ENCODE measurements at places on chromosomes 5 and 9. TPM values are rescaled to one million over a fixed set of nuclear protein-coding genes. Genes with fewer than 3 reads are reported as not detected.

Gene FOXD4L4
- total RNA-seq, result under 0.01 TPM

Gene KIF4B
- under 0.01 TPM for total RNA-seq

Gene ADAMTS19
- total RNA-seq, result 0.28 TPM

DNA sequence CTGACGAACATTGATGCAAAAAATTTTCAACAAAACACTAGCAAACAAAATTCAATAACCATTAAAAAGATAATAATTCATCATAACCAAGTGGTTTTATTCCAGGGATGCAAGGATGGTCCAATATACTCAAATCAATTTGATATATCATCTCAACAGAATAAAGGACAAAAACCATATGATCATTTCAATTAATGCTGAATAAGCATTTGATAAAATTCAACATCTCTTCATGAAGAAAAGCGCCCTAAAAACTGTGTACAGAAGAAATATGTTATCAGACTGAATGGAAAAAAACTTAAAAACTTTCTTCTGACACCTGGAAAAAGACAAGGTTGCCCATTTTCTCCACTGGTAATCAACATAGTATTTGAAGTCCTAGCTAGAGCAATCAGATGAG lies 720.3 kb upstream of the RGMB start:
- no peak for DNase-seq

DNA sequence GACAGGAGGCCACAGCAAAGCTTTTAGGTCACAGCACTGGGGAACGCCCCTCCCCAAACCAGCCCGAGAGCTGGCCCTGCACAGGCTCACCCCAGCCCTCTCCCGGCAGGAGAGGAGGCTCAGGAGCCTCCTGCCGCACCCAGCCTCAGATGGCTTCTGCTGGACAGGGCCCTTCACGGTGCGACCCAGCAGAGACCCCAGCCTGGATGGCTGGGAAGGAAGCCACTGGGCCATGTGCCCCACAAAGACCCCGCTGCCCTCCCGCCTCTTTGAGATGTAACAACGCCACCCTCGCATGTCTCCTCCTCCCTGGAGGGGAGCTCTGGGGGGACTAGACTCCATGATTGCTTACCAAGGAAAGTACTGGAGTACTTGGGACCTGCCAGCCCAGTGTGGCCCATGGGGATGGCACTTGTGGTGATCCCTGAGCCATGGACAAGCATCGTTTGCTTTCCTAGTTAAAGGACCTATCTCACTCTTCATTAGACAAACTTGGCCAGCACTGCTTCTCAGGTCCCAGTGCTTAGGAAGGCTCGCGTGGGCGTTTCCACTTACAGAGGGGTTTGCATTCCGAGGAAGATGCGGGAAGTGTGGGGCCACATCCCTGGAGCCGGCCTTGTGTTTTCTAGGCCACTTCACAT lies 9.0 kb downstream of the MYMK start:
- no peak for DNase-seq

GRCh38 chr5:80977764-80978163 lies 17.6 kb downstream of the RASGRF2 start:
- peak; percentile 56 for DNase-seq

GRCh38 chr5:180126716-180127681 lies 55.4 kb upstream of the RNF130 start:
- DNase-seq, result no peak

DNA sequence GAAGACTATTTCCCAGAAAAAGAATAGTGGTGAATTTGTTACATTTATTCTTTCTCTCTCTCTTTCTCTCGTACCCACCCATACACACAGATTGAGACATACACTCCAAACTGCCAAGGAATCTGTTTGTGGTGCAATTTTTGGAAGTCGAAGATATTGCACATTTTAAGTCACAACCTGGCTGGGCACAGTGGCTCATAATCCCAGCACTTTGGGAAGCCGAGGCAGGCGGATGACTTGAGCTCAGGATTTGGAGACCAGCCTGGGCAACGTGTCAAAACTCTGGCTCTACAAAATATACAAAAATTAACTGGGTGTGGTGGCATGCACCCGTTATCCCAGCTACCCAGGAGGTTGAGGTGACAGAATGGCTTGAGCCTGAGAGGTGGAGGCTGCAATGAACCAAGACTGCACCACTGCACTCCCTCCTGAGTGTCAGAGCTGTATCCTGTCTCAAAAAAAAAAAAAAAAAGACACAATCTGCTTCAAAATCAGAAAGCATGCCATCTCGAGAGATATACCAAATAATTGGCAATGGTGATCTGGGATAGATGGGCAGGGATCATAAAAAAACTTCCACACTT lies 19.2 kb upstream of the PLIN2 start:
- DNase-seq, result no peak

DNA sequence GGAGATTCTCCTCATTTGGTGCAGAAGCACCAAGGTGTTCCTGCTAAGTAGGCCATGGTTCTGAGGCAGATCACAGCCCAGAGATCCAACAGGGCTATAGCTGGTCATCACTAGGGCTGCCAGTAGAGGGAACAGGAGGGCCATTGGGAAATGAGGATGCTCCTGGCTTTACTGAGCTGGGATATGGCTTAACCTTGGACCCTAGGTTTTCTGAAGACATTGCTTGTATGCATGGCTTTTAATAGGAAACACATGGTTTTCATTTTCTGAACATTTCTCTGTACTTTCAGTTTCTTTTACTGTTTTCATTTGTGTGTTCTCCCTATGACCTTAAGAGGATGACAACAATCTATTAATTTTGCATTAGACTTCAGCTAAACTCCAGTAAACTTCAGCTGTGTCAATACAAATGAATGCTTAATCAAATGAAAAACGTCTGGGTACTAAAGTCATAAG lies at the start of gene IFNW1:
TSS of gene IFNW1 (minus strand) at position 406 of the 456 bp plus-strand sequence. CDS start at position 144, 262 bp downstream.
- no peak for DNase-seq

DNA sequence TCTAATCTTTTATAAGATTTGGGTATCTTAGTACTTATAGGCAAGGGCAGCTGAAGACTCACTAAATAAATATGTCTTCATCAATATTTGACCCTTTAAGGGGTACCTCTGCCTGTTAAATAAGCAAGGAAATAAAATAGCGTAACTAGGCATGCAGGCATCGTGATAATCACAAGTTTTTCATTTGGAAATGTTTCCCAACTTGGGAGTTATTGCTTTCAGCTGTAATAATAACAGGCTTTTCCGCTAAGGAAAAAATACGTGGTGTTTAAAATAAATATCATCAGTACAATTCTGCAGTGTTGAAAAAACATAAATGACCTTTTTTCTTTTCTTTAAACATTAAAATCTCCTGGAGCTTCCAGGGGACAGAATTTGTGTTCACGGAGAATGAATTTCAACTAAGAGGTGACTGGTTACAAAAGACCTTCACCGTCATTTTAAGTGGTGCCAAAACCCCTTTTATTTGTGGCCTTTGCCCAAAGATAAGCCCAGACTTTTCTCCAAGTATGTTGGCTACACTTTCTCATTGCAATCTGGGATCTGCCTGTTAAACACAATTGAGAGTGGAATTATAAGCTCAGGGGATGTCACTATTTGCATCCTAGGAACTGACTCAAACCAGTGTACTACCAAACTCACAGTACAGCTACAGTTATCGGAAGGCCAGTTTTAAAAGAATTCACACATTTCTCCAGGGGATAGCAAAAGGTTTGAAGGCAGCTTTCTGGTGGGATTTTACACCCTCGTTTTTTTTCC lies 218.6 kb downstream of the FBXL7 start:
- no peak for DNase-seq

DNA sequence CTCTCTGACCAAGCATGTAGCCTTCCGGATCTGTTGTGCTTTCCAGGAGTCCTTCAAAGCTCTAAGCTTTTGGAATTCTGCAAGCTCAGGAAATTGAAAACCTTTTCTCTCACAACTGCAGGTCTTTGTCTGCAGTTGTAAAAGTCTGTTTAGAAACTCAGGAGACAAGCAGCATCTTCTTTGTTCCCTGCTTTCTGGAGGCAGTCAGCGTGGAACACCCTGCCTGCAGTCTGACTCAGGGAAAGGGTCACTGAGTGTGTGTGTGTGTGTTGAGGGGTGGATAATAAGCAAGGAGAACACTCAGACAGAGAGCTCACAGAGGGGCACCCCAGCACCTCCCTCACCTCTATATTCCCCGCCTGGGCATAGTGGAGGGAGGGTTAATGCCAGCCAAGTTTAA lies 29.1 kb downstream of the KCNIP1 start:
- no peak for DNase-seq

DNA sequence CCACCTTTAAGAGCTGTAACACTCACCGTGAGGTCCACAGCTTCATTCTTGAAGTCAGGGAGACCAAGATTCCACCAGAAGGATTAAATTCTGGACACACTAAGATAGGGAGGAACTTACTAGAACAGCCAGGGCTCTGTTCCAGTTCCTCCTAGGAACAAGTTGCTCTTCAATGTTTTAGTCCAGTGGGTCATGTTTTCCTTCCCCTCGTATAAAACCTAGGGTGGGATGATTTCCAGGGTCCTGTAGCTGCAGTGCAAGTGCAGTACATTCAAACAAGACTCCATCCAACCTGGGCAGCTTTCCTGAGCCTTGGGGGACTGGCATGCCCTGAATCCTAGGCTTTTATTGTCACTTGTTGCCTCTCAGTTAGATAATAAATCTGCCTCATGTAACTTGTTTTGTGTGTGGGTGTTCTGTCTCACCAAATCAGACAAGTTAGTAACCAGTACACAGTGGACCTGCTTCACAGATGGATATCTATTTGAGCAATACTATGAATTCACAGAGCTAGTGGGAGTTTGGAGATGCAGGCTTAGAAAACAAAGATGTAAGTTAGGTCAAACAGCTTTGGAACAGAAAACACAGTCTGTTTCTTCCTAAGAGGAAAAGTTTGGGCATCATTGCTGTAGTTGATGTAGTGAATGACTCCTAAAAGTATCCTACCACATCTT lies 405.6 kb downstream of the GABRG2 start:
- DNase-seq, result no peak

DNA sequence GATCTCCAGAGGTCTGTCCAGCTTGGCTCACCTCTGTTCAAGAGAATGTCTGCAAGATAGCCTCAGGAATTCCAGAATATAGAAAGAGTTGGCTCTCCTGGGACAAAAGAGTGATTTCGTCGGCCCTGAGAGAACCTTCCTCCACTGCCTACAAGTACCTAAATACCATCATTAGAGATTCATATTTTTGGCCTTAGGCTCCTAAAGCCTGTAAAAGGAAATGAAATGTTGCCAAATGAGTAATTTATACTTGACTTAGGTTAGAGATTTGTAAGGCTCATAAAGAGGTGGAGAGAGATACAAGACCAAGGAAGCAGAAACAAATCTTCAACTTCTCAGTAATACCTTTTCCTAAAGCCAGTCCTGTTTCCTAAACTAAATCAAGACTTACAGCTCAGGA lies 146.2 kb downstream of the CCDC192 start:
- no peak for DNase-seq

- DNase-seq, result peak; percentile 24
Measured at GRCh38 chr5:88727705-88728313, 155.2 kb downstream of the MEF2C start.

Data from IMR-90 (cell line).